ENCODE measurements at places on chromosomes 13 and 19. TPM values are rescaled to one million over a fixed set of nuclear protein-coding genes. Genes with fewer than 3 reads are reported as not detected.

GRCh38 chr19:33316541-33317264, 14.4 kb upstream of the CEBPA start:
- no peak for DNase-seq

DNA sequence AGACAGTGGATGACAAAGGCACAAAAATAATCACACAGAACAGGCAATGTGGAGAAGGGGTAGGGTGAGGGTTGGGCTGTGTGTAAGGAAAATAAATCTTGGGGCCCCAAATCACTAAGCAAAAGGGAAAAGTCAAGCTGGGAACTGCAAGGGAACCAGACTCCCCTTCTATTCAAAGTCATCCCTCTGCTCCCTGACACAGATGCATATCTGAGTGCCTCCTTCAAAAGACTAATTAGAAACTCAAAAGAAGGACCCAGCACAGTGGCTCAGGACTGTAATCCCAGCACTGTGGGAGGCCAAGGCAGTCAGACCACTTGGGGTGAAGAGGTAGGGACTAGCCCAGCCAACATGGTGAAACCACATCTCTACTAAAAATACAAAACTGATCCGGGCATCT, 18.3 kb downstream of the ZNF611 start:
- no peak for DNase-seq

CDK8 gene
- 14.7 TPM for total RNA-seq

CACNG8 gene
- 0.14 TPM for total RNA-seq

RAB8A gene
- total RNA-seq = 134 TPM

RYR1 gene
- not detected for total RNA-seq

CTU1 gene
- total RNA-seq = 6.0 TPM

Measured in H4 (cell line).